Airway epithelial cell (primary cell): ENCODE measurements at places on chromosomes 4 and X. TPM values are rescaled to one million over a fixed set of nuclear protein-coding genes. Genes with fewer than 3 reads are reported as not detected.

The CCNA2 gene
- 68.5 and 69.9 TPM in 2 replicates for total RNA-seq

The LANCL3 gene
- 0.05 and 0.78 TPM in 2 replicates for total RNA-seq

The SLC49A3 gene
- total RNA-seq = 0.42 and 0.63 TPM in 2 replicates

The PF4V1 gene
- total RNA-seq = not detected in 2 replicates

The KIF4A gene
- 9.3 and 11.4 TPM in 2 replicates for total RNA-seq

The NALF2 gene
- total RNA-seq = 0.21 TPM in 1 of 2 replicates, not detected in the other

The PHKA1 gene
- total RNA-seq = 8.7 and 11.1 TPM in 2 replicates

The NLGN3 gene
- total RNA-seq = 0.07 TPM in 1 of 2 replicates, not detected in the other

The TMEM156 gene
- 9.2 and 9.5 TPM in 2 replicates for total RNA-seq

The CT47B1 gene
- not detected in 2 replicates for total RNA-seq

The AFP gene
- total RNA-seq = 0.56 TPM in 1 of 2 replicates, not detected in the other

The NHSL2 gene
- total RNA-seq = 0.07 TPM in 1 of 2 replicates, not detected in the other

The MED12 gene
- 7.2 and 15.5 TPM in 2 replicates for total RNA-seq

The DDX53 gene
- not detected in 2 replicates for total RNA-seq

The MTCP1 gene
- total RNA-seq = 0.99 and 1.5 TPM in 2 replicates

The CDX4 gene
- not detected in 2 replicates for total RNA-seq
